ENCODE measurements at places on chromosomes 1 and 21.

- no peak for DNase-seq
Observed at GRCh38 chr1:211411639-211412038, 80.3 kb downstream of the RD3 start.

GRCh38 chr1:84293766-84294165, 7.7 kb upstream of the SAMD13 start:
- DNase-seq = no peak

DNA sequence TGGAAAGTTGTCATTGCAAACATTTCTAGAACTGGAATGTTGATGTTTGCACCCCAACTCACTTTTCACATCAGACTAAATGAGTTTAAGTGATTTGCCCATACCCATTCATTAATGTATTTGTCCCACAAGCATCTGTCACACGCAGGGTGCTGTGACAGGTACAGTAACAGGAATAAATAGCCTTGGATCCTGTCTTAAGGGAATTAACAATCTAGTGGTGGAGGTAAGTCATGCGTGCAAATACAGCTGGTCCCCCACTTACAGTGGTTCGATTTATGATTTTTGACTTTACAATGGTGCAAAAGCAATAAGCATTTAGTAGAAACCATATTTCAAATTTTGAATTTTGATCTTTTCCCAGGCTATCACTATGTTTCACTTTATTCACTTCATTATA, 17.5 kb upstream of the PRDM2 start:
- no peak for DNase-seq

DNA sequence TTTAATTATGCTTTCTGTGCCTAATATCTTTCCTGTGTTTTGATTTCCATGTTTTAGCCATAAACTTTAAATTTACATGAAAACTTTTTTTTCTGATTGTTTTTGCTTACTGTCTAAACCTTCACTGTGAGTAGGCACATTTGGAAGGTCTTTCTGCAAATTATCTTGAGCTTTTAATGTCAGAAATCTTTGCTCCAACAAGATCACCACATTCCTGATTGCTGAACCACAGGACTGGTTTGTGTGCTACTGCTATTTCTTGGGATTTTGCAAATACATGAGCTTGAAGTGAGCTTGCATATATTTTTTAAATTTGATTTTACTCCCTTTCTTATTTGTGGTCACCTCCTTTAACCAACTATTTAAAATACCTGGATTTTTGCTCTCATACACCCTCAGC, 61.3 kb downstream of the PTBP2 start:
- no peak for DNase-seq

DNA sequence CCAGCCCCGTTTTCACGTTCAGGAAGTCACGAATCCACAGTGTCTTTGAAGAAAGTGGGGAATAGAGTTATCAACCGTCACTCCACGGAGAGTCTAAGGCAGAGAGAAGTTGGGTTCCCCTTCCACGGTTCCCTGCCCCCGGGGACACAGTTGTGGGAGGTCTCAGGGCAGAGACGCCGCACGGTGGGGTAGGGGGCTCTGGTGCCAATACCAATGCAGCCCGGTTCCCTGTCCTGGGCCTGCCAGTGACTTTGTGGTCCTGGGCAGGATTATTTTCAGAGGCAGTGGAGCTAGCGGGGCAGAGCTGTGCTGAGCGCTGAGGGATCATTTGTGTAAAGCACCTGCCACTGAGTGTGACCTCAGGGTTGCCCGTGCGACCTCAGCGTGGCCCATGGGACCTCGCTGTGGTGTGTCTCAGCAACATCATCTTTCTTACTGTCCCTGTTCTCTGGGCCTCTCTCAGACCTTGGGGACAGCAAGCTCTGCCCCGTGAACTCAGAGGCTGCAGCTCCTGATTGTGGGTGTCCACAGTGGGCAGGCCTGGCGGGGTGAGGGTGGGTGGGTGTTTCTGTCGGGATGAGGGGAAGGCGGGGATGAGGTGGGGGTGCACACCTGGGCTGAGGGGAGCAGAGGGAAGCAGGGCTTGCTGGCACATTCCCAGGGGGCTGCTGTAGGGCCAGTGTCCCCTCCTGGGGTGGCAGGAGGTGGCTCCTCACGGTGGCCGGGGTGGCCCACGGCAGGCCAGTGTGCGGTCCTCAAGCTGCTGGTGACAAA, 65.2 kb downstream of the AGPAT3 start:
- no peak for DNase-seq
